Astrocyte of the spinal cord (primary cell): ENCODE measurements at places on chromosomes 12 and 14.

DNA sequence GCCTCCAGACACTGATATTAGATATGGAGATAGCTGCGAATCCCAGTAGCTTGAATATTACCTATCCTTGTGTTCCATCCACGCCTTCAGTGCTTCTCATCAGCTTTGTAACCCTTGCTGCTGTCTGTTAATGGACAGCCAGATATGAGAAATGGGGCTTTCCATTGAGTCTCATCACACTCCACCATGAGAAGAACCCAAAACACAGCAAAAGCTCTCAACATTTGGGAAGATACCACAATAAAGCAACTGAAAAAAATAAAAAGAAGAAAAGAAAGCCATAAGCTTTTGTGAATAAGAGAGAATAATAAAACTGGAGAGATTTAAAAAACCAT is 225.4 kb downstream of the GALC start:
- DNase-seq: no peak

- no peak for DNase-seq
Observed at GRCh38 chr12:41919526-41920261, 225.0 kb downstream of the GXYLT1 start.

DNA sequence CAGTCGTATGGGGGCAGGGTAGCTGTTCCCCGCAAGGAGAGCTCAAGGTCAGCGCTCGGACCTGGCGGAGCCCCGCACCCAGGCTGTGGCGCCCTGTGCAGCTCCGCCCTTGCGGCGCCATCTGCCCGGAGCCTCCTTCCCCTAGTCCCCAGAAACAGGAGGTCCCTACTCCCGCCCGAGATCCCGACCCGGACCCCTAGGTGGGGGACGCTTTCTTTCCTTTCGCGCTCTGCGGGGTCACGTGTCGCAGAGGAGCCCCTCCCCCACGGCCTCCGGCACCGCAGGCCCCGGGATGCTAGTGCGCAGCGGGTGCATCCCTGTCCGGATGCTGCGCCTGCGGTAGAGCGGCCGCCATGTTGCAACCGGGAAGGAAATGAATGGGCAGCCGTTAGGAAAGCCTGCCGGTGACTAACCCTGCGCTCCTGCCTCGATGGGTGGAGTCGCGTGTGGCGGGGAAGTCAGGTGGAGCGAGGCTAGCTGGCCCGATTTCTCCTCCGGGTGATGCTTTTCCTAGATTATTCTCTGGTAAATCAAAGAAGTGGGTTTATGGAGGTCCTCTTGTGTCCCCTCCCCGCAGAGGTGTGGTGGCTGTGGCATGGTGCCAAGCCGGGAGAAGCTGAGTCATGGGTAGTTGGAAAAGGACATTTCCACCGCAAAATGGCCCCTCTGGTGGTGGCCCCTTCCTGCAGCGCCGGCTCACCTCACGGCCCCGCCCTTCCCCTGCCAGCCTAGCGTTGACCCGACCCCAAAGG is 804 bp downstream of the GAPDH start:
- DNase-seq: peak; percentile 79

DNA sequence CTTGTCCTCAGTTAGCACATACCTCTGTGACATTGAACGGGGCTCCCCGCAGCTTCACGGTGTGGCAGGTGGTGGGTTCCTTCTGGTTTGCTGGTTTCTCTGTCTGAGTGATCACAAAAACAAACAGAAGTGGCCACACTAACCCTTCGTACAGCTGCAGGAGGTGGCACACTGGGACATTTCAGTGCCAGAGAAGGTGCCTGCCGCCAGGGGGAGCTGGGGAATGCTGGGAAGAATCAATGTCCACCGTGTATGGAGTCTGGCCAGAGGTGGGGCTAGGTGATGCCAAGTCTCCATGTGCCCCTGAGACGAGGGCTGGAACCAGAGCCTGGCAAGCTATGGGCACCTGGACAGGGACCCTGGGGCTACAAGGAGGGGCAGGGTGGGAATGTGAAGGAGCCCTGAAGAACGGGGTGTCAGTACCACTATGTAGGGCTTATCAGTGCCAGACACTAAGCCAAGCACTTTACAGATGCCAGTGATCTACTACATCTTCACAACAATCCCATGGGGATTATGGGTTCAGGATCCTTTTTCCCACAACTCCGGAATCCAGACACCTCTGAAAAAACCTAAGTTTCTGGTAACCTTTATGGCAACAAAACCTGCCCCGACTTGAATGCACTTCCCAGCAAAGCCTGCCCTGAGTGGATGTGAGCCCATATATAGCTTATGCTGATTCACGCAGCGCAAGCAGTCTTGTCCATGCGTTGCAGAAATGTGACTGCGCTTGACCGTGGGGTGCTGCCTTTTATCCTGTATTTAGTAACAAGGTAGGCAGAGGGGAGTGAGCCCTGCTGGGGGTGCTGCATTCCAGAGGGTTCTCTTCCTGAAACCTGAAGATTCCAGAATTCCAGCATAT is 10.8 kb downstream of the RBM19 start:
- no peak for DNase-seq

DNA sequence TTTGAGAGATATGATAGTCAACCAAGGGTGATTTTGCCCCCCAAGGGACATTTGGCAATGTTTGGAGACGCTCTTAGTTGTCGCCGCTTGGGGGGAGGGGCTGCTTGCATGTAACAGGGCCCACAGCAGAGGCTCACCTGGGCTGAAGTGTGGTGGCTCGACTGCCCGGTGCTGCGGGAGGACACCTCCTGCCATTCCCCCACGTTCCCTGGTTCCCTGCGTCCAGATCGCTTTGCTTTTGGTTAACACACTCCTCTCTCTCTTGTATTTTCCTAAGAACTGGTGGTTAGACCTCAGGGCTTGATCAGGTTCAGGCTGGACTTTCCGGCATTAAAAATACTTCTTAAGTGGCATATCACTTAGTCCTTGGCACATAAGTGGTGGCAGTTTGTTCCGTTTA is 18.9 kb downstream of the PPP2R5C start:
- DNase-seq: no peak

DNA sequence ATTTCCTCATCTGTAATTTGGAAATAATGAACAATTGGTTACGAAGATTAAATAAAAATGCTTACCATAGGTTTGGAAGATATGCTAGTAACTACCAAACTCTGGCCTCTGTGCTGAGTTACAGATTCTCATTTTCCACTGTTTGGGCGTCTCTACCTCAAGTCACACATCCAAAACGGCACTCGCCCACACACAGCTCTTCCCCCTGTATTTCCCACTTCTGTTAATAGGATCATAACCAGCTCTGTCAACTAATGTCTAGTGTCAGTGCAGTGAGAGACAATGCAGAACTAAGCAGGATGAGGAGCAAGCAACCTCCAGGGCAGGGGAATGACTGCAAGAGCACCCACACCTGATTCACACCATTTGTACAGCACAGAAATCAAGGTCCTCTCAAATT is 10.9 kb upstream of the SYCP3 start:
- DNase-seq: no peak

DNA sequence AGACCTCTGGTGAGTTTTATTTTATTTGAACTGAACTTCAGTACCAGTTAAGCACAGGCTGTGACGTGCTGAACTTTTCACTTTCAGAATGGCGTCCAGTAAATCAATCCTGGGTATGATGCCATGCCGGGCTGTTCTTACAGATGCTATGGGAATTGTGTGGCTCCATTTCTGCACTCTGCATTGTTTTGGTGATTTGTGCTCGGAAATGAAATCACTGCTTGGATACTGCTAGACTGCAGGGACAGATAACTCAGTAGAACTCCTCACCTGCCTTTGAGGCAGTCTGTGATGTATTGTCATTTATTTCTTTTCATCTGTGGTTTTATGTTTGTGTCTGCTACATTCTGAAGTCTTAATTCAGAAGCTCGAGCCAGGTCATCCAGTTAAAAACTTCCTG is 172.7 kb downstream of the PTPN11 start:
- DNase-seq: no peak

GRCh38 chr12:114254998-114255397 is 150.9 kb downstream of the TBX5 start:
- DNase-seq: no peak

DNA sequence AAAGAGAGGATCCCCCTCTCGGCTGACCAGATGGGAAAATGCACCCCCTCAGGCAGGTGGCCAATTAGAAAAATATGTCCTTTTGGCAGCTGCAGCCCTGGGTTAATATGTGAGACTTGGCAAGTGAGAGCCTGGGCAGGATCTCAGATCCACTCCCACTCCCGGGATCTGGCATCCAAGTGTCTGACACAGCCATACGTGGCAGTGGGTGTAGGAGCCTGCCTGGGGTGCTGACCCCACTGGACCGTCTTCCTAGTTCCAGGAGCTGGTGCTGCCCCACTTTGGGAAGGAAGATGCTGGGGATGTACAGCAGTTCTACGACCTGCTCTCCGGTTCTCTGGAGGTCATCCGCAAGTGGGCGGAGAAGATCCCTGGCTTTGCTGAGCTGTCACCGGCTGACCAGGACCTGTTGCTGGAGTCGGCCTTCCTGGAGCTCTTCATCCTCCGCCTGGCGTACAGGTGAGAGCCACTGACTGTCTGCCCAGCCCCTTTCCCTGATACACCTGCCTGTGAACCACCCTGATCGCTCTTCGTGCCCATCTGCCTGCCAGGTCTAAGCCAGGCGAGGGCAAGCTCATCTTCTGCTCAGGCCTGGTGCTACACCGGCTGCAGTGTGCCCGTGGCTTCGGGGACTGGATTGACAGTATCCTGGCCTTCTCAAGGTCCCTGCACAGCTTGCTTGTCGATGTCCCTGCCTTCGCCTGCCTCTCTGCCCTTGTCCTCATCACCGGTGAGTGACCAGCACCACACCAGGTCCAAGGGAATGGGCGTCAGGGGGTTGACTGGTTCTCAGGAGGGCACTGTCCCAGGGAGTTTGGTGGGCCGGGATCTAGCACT is 5.8 kb downstream of the NR4A1 start:
- DNase-seq: no peak

- DNase-seq: no peak
Observed at GRCh38 chr14:106141242-106142220, 615.1 kb downstream of the TMEM121 start.

DNA sequence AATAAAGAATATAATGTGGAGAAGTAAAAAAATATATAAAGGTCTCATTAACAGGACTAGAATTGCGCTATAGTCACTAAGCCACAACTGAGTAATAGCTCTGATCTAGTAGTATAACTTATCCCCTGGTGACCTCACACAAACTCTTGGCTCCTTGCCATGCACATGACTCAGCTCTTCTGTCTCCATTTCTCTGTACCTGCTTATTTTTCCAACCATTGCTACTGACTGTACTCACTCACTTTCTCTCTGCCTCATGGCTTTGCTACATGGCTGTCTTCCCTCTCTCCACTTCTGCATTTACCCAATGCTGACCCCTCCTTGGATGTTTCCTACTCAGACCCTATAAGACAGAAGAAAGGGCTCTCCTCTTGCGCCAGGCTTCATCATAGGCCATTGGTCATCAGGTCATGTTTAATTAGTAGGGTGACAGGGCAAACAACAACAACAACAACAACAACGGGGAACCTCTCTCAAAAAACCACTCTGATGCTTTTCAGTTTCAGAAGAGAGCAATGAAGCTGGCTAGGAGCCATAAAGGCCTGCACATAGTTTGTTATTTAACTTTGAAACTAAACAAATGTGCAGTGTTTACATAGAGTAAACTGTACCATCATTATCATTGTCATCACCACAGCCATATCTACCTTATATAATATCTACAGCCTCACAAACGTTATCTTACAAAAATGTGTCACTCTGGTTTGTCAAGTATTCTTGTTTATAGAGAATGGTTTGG is 25.6 kb upstream of the KRAS start:
- peak; percentile 92 for DNase-seq

DNA sequence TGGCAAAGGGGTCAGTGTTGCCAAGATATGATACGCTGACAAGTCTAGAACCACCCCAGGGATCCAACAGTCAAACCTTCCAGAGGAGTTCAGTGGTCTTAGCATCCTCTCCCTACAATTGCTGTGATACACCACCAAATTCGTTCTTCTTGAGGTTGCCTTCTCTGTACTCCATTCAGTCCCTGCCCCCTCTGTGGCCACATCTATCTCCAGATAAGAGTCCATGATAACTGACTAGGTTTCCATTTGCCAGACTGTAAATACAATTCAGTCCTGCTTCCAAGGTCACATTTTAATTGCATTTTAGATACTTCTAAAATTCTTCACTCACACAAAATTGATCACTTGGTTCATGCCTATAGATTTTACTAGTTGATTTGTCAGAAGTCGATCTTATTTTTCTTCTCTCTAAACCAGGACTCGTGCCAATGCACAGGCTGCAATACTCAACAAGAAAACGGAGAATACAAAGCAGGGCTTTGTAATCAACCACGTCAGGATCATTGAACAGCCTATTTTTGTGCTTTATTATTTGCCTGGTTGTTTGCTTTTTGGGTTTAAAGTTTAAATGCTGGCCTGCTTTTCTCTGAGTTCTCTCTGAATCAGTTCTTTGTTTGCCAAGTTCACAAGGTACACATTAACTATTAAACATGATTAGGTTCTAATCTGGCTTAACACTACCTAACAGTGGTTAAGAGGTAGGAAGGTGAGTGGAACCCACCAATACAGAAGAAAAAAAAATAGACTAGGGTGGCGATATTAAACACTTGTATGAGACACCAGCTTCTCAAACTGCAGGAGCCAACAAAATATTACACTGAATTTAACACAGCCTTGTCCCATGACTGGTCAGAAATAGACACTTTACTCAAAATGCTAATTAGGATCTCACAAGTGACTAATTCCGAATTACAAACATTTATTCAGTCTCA is 5.3 kb upstream of the TSPAN8 start:
- DNase-seq: no peak

- DNase-seq: peak; percentile 55
Observed at GRCh38 chr12:79691511-79692248, 916 bp upstream of the PAWR start.

DNA sequence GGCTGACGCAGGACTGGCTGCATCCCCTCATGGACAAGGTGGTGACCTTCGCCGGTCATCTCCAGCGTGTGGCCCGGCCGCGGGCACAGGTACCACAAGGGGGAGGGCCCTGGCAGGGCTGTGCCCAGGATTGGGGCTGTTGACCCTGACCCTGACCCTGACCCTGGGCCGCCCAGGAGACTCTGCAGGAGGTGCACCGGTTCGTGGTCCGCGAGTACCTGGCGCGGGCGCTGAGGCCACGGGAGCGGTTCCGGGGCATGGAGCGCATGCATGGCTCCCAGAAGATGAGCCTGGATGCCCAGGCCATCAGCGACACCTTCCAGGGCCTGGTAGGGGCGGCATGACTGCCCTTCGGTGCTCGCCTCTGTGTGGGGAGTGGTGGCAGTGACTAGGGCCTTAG is 12.9 kb downstream of the EXOC3L4 start:
- no peak for DNase-seq

- no peak for DNase-seq
Observed at GRCh38 chr12:56933826-56934625, at the start of gene SDR9C7. TSS of gene SDR9C7 (minus strand) at chr12:56934408. CDS start at chr12:56934261, 147 bp downstream.

GRCh38 chr14:32404784-32405573 is 75.9 kb downstream of the AKAP6 start:
- no peak for DNase-seq

- no peak for DNase-seq
Observed at GRCh38 chr14:103377522-103378037, 7.6 kb upstream of the MARK3 start.

DNA sequence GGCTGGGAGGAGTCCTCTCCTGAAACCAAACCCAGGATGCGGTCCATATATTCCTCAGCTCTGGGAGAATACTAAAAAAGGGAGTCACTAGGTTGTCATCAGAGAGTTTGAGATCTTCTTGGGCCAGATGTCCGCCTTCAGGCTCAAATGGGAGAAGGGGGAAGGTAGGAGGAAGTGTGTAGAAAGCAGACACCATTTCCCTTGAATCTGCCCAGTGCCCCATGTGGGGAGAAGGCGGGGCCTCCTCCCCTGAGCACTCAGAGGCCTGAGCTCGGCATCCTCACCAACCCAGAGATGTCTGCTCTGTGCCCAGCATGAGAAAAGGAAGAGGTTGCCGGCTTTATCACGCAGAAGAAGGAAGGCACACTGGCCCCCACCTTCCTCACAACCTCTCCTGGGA is 37.3 kb downstream of the LTBP2 start:
- no peak for DNase-seq
